CD8-positive, alpha-beta memory T cell (primary cell): ENCODE measurements at places on chromosomes 2 and 18. TPM values are rescaled to one million over a fixed set of nuclear protein-coding genes. Genes with fewer than 3 reads are reported as not detected.

ABHD1 gene
- 1.4 TPM for polyA plus RNA-seq

COL6A3 gene
- 0.56 TPM for polyA plus RNA-seq

TUBA4A gene
- 234 TPM for polyA plus RNA-seq

SPP2 gene
- polyA plus RNA-seq, result not detected

KLF7 gene
- polyA plus RNA-seq, result 6.4 TPM

DNA sequence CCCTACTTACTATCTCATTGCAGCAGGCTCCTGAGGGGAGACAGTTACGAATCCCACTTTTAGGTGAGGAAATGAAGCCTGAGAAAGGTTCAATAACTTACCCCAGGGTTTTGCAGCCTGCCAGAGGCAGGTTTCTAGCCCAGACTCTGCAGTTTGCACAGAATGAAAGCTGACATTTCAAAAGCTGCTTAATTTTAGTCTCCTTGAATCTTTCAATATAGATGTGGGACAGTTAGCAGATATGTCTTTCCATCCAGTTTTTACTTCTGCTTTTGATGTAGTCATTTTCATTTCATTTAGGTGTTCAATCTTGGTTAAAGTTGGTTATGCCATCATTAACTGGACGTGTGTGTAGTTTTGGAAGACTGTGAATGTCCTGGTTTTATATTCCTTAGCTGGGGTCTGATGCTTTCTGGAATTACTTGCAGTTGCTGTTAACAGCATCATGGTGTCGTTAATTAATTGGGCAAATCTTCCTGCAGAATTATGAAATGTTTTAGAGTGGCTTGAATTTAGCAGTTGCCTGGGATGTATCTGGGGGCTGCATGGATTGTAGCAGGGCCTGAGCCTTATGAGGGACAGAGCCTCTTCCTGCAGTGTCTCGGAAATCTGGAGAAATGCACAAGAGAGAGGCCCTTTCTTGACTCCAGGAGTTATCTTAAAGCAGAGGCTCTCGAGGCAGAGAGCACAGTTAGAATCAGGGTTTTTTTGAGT is 100.8 kb downstream of the ZNF532 start:
- no peaks in the 10 kb centered on the region for H3K27me3 ChIP-seq
- H3K27ac ChIP-seq, result no peak overlapping the region
- H3K4me3 ChIP-seq, result no peak overlapping the region
- no peaks in the 10 kb centered on the region for H3K4me1 ChIP-seq
- no peak for DNase-seq
- no peaks in the 10 kb centered on the region for H3K36me3 ChIP-seq

GRCh38 chr2:157876786-157877138 is 632 bp upstream of the ACVR1 start:
- H3K4me3 ChIP-seq, result peak overlapping the region; percentile 83
- DNase-seq, result no peak
- no peaks in the 10 kb centered on the region for H3K27me3 ChIP-seq

DNA sequence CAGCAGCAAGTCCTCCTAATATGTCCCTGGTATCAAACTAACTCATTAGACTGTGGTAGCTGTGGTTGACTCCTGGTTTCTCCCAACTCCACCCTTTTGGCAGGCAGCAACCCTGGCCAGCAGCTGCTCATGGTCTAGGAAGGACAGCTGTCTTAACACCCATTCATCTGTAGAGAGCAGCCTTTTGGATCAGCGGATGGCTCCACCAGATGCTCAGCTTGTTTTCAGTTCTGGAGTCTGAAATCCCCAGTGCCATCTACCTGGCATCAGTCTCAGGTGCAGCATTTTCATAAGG is 100.5 kb downstream of the SPOPL start:
- H3K27ac ChIP-seq, result no peak overlapping the region
- H3K36me3 ChIP-seq, result no peaks in the 10 kb centered on the region
- no peaks in the 10 kb centered on the region for H3K27me3 ChIP-seq
- no peak for DNase-seq

DNA sequence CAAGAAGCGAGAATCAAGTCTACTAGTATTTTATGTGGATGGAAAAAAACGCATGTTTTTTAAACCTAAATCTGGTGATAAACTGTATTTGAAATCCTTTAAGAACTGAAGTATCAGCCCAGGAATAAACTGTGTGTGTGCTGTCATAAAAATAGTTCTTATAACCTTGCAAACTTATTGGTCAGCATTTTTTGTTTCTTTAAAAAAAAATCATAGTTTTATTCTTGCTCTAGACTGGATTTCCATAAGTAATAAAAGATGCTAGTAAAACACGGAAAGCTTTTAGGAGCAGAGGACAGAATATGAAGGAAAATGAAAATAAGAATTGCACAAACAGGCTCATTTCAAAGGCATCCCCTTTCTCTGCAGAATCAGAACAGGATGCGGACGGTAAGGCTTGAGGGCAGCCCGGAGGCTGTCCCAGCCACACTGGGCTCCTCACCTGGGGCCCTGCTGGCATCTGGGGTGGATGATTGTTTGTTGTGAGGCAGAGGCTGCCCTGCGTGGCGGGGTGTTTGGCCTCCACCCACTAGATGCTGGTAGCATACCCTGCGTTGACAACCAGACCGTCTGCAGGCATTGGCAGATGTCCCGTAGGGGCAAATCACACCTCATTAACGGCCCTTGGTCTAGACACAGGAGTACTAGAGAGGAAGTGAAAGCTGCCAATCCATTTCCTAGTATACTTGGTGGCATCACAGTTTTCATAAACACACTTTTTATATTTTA is 52.5 kb downstream of the MBP start:
- no peak overlapping the region for H3K4me3 ChIP-seq
- no peak overlapping the region for H3K27ac ChIP-seq
- peak; percentile 38 for DNase-seq
- no peaks in the 10 kb centered on the region for H3K27me3 ChIP-seq
- no peaks in the 10 kb centered on the region for H3K36me3 ChIP-seq
- peaks cover 43% of the 10 kb centered on the region for H3K4me1 ChIP-seq

GRCh38 chr2:42342061-42342794 is 18.8 kb downstream of the COX7A2L start:
- no peaks in the 10 kb centered on the region for H3K27me3 ChIP-seq
- H3K4me1 ChIP-seq, result no peaks in the 10 kb centered on the region
- DNase-seq, result no peak
- H3K4me3 ChIP-seq, result no peak overlapping the region
- no peak overlapping the region for H3K27ac ChIP-seq

DNA sequence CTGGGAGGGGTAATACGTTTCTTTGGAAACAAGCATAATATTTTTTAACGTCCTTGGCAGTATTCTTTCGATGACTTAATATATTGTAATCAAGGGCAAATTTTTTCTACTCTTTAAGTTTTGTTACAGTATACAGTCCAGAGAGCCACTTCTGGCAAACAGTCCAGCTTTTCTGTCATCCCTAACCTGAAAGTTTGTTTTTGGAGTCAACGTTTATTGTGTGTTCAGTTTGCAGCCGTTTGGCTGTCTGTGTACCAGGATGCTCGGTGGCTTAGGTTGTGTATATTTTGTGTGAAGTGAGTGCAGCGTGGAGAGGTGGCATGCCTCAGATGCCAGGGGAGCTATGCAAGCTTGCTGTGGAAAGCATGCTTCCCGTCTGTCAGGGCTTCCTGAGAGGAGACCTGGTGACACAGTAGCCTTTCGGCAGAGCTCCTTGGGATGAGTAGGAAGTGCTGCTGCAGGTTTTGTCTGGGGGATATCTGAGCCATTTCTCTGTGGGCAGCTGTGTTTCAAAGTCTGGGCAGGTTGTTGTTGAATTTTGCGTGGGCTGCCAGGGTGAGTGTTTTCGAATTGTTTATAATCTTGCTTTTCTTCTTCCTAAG is 14.7 kb downstream of the MAP3K20 start:
- H3K4me1 ChIP-seq, result no peaks in the 10 kb centered on the region
- H3K36me3 ChIP-seq, result no peaks in the 10 kb centered on the region
- no peak overlapping the region for H3K4me3 ChIP-seq
- H3K27ac ChIP-seq, result peak overlapping the region; percentile 77

DNA sequence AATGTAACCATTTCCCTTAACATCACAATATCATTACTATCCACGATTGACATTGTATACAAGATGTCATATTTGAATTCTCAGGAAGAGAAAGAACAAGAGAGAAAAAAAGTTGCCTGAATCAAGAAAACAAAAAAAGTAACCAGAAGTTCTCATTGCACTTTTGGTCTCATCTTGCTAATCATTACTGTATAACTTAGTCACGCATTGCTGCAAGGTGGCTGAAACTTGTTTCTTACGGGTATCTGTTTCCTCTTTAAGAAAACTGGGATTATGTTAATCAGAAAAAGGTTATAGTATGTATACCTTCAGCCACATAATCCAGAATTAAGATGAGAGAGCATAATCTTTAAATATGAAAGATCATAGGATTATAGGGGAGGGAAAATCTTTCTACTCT is 639.7 kb upstream of the SYT4 start:
- H3K36me3 ChIP-seq, result no peaks in the 10 kb centered on the region
- H3K27ac ChIP-seq, result no peak overlapping the region
- H3K4me3 ChIP-seq, result no peak overlapping the region
- no peaks in the 10 kb centered on the region for H3K4me1 ChIP-seq
- no peak for DNase-seq

- H3K27me3 ChIP-seq, result no peaks in the 10 kb centered on the region
- no peak overlapping the region for H3K27ac ChIP-seq
- H3K4me3 ChIP-seq, result no peak overlapping the region
- no peaks in the 10 kb centered on the region for H3K36me3 ChIP-seq
Measured at GRCh38 chr2:80852808-80853139, 548.2 kb upstream of the LRRTM1 start.

- no peaks in the 10 kb centered on the region for H3K36me3 ChIP-seq
- no peak overlapping the region for H3K27ac ChIP-seq
- H3K27me3 ChIP-seq, result no peaks in the 10 kb centered on the region
- H3K4me1 ChIP-seq, result peaks cover 19% of the 10 kb centered on the region
- no peak for DNase-seq
Measured at GRCh38 chr18:23887493-23887892, 127.1 kb upstream of the TTC39C start.

DNA sequence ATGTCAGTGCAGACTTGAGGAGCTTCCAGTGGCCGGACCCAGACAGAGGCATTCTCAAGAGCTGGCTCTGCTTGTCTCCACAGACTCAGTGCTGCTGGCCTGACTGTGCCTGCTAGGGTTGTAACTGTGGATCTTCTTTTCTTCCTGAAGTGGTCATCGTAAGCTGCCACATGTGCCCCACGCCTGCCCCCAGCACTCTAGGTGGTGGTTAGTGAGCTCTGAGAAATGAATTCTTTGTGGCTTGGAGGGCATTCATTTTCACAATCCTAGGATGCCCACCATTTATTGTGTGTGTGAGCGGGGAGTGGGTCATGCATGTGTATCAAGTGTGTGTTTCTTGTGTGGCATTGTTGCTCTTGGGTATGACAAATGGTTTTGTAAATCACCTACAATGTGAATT is 23.1 kb downstream of the RAB12 start:
- H3K27ac ChIP-seq, result no peak overlapping the region
- no peak for DNase-seq
- H3K4me1 ChIP-seq, result no peaks in the 10 kb centered on the region
- peaks cover 19% of the 10 kb centered on the region for H3K36me3 ChIP-seq
- H3K27me3 ChIP-seq, result no peaks in the 10 kb centered on the region
- no peak overlapping the region for H3K4me3 ChIP-seq

DNA sequence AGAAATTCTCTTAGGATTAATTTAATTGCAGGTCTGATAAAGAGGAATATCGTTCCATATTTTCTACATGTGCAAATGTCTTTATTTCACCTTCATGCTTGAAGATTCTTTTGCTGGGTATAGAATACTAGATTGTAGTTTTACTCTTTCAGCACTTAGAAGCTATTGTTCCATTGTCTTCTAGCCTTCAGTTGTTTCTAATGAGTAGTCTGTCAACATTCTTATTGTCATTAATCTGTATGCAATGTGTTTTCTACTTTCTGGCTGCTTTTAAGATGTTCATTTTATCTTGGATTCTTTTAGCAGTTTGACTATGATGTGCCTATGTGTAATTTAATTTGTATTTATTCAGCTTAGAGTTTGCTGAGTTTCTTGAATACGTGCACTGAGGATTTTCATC is 64.3 kb upstream of the ZNF385B start:
- H3K4me3 ChIP-seq, result no peak overlapping the region
- H3K4me1 ChIP-seq, result no peaks in the 10 kb centered on the region
- no peak overlapping the region for H3K27ac ChIP-seq
- no peaks in the 10 kb centered on the region for H3K36me3 ChIP-seq
- DNase-seq, result no peak
- H3K27me3 ChIP-seq, result no peaks in the 10 kb centered on the region

DNA sequence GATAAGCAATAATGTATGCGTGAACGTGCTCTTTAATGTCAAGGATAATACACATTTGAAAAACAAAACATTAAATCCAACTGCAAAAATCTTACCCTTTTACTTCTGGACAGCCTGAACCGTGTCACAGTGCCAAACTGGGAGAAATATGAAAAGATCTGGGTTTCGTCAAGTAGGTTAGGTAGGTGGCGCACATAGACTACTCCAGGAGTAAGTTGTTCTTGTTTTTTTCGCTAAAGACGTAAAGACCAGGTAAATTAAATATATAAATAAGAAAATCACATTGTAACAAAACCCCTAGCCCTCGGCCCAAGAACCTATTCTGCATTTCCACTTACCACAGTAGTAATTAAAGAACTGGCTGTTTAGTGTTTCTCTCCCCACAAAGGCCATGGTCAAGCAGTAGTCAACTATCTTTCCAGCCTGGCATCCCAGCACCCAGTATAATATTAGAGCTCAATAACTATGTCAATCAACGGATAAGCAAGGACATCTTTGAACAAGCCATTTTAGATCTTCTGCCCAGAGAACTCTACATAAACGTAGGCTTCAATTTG is 1.1 kb downstream of the NIFK start:
- H3K36me3 ChIP-seq, result peaks cover 28% of the 10 kb centered on the region
- DNase-seq, result no peak
- H3K27ac ChIP-seq, result peak overlapping the region; percentile 92
- no peaks in the 10 kb centered on the region for H3K27me3 ChIP-seq
- peak overlapping the region; percentile 97 for H3K4me3 ChIP-seq
- H3K4me1 ChIP-seq, result peaks cover 28% of the 10 kb centered on the region

DNA sequence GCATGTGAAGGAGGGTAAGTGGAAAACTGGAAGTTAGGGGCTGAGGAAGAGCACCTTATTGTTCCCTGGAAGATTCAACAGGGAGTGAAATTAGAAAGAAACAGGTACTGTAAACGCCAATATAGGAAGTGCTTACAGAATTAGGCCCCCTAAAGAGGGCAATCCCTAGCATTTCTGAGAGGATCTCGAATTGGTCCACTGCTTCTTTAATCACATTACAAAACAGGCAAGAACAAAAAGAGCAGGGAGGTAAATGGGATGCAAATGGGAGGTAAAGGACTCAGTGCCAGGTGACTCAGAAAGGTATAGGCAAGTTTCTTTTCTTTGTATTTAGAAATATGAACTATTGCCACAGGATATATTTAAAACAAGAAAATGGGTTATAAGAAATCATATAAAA is 116.4 kb upstream of the FANCL start:
- no peak overlapping the region for H3K4me3 ChIP-seq
- no peak for DNase-seq
- no peaks in the 10 kb centered on the region for H3K36me3 ChIP-seq
- H3K27ac ChIP-seq, result no peak overlapping the region
- no peaks in the 10 kb centered on the region for H3K4me1 ChIP-seq

GRCh38 chr18:34352385-34353163 is 127.9 kb upstream of the NOL4 start:
- no peaks in the 10 kb centered on the region for H3K36me3 ChIP-seq
- no peaks in the 10 kb centered on the region for H3K4me1 ChIP-seq
- no peak overlapping the region for H3K4me3 ChIP-seq
